Stomach (tissue), 19 donors: ENCODE measurements at places on chromosomes 2 and 18.

DNA sequence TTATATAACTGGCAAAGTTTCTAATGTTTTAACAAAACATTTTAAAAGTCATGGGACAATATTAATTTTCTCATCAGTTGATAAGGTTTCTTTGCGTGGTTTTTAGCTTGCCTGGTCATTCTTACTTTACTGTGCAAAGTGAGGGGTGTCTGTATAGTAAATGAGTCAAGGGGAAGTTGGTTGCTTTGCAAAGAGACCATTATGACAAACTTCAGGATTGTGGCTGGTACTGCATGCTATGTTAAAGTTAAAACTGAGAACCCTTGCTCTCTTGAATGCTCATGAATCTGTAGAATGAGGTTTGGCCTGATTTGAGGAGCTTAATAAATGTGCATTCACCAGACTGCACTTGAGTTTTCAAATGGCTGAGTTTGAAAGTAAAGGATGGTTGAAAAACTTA, 47.0 kb downstream of the COL4A4 start:
- no peak overlapping the region for H3K27ac ChIP-seq
- H3K27me3 ChIP-seq, result no peaks in the 10 kb centered on the region
- H3K4me1 ChIP-seq, result no peaks in the 10 kb centered on the region
- no peaks in the 10 kb centered on the region for H3K36me3 ChIP-seq
- DNase-seq, result no peak

DNA sequence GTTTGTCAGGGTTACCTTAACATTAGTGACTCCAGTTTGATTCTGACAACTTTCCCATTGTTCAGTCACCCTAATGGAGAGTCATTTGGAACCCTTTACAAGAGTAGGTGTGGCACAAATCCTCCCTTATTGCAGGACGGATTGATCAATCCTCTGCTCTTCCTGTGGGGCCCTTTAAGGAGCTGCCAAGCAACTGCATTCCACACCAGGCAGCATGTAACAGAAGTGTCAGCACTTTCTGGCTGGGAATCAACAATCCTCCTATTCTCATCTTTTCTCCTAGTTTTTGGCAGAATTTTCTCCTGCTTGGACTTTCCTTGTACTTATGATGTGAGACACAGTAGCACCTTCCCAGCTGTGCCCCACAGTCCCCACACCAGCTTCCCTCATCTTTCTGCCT, 177.8 kb downstream of the ST6GAL2 start:
- H3K4me3 ChIP-seq, result no peak overlapping the region
- no peak overlapping the region for H3K27ac ChIP-seq
- H3K4me1 ChIP-seq, result no peaks in the 10 kb centered on the region
- H3K27me3 ChIP-seq, result no peaks in the 10 kb centered on the region

DNA sequence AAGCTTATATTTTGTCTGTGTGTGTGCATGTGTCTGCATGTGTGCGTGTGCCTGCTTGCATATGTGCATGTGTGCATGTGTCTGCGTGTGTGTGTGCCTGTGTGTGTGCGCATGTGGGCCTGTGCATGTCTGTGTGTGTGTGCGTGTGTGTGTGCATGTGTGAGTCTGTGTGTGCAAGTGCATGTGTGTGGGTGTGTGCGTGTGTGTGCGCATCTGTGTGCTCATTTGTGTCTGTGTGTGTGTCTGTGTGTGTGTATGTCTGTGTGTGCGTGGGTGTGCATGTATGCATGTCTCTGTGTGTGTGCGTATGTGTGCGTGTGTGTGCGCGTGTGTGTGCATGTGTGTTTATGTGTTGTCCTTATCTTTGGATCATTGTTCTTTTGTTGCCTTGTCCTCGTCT, 56.8 kb downstream of the DSC3 start:
- H3K27me3 ChIP-seq, result no peaks in the 10 kb centered on the region
- no peaks in the 10 kb centered on the region for H3K4me1 ChIP-seq
- H3K36me3 ChIP-seq, result no peaks in the 10 kb centered on the region
- no peak for DNase-seq
- H3K27ac ChIP-seq, result no peak overlapping the region
- no peak overlapping the region for H3K4me3 ChIP-seq

DNA sequence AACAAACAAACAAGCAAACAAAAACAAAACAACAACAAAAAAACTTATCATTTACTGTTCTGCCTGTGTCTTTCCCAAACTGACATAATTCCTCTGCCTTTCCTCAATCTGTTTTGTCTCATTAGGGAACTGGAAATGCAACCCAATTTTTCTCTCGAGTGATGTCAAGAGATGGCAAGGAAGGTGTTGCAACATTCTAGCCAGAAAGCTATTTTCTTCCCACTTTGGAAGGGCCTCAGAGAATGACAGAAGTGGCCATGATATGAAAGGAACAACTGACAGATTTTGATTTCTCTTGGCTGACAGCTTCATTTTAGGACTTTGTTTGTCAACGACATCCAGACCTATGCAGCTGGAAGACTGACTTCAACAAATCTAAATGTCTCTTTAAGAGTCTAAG, 24.7 kb downstream of the RND3 start:
- no peak overlapping the region for H3K27ac ChIP-seq
- no peaks in the 10 kb centered on the region for H3K27me3 ChIP-seq
- no peak for DNase-seq
- no peak overlapping the region for H3K4me3 ChIP-seq

DNA sequence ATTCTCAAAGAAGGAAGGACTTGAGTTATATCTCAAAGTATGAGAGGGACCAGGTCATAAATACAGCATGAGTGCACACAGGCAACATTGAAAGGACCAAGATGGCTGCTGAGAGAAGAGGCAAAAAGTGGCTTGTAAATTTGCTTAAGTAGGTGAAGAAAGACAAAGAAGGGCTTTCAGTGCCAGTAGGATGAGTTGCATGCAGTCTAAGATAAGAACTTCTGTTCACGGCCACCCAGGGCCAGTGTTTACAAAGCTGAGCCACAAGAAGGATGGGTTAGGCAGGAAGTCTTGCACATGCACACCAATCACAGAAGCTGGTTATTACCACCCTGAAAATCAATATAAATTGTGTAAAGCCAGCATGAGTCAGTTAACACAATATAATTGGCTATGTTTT, 3.1 kb upstream of the ABCB11 start:
- peak; percentile 47 for DNase-seq
- H3K27ac ChIP-seq, result no peak overlapping the region
- H3K4me3 ChIP-seq, result no peak overlapping the region
- H3K4me1 ChIP-seq, result no peaks in the 10 kb centered on the region

DNA sequence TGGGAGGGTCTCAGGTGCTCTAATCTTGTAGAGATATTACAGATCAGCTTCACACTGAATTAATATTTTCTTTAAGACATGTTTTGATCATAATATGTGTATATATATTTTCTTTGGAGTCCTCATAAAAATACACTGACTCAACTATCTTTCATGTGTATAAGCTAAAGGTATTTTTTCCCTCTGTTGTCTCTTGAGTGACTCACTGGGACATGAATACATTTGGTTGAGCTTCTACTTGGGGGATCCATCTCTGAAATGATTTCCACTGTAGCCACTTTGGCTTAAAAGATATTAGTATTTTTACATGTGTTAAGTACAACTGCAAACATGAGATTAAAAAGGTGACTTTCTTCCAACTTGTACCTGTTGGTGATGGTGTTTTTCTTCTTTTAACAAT, 140.8 kb downstream of the TTN start:
- no peaks in the 10 kb centered on the region for H3K4me1 ChIP-seq
- H3K4me3 ChIP-seq, result no peak overlapping the region
- DNase-seq, result no peak
- no peaks in the 10 kb centered on the region for H3K36me3 ChIP-seq

GRCh38 chr18:49021433-49022129, 70.8 kb upstream of the SMAD7 start:
- no peak overlapping the region for H3K27ac ChIP-seq
- H3K4me3 ChIP-seq, result no peak overlapping the region
- no peaks in the 10 kb centered on the region for H3K27me3 ChIP-seq
- DNase-seq, result peak; percentile 93
- H3K4me1 ChIP-seq, result no peaks in the 10 kb centered on the region
- no peaks in the 10 kb centered on the region for H3K36me3 ChIP-seq

DNA sequence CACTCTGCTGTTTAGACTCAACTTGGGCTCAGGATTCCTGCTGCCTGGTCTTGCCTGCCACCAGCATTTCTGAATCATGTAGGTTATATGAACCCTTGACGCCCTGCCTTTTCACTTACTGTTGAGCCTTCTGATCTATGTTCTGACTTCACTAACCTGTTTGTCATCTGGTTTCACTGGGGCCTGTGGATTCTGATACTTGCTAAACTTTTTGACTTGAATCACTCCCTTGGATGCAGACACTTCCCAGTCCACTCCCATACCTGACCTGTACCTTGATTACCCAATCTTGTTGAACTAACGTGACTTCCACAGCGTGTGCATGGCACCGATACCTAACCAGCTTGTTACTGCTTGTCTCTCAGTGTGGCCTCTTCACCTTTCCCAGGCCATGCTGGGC, 35.6 kb upstream of the SPAG16 start:
- no peak overlapping the region for H3K4me3 ChIP-seq
- H3K27me3 ChIP-seq, result no peaks in the 10 kb centered on the region
- H3K4me1 ChIP-seq, result no peaks in the 10 kb centered on the region
- no peak overlapping the region for H3K27ac ChIP-seq

- no peaks in the 10 kb centered on the region for H3K4me1 ChIP-seq
- H3K36me3 ChIP-seq, result no peaks in the 10 kb centered on the region
- no peak overlapping the region for H3K27ac ChIP-seq
- H3K4me3 ChIP-seq, result no peak overlapping the region
- H3K27me3 ChIP-seq, result no peaks in the 10 kb centered on the region
These were observed 98.2 kb downstream of the DYSF start for GRCh38 chr2:71551631-71551915.

- no peak for DNase-seq
- no peaks in the 10 kb centered on the region for H3K4me1 ChIP-seq
- H3K4me3 ChIP-seq, result no peak overlapping the region
- H3K27me3 ChIP-seq, result no peaks in the 10 kb centered on the region
- peak overlapping the region; percentile 33 for H3K27ac ChIP-seq
These were observed 199.9 kb downstream of the TGIF1 start for GRCh38 chr18:3649633-3650426.

GRCh38 chr18:49697757-49698524, 115.4 kb downstream of the ACAA2 start:
- no peaks in the 10 kb centered on the region for H3K36me3 ChIP-seq
- no peak overlapping the region for H3K27ac ChIP-seq
- H3K27me3 ChIP-seq, result no peaks in the 10 kb centered on the region
- H3K4me1 ChIP-seq, result no peaks in the 10 kb centered on the region
- DNase-seq, result no peak
- H3K4me3 ChIP-seq, result no peak overlapping the region

DNA sequence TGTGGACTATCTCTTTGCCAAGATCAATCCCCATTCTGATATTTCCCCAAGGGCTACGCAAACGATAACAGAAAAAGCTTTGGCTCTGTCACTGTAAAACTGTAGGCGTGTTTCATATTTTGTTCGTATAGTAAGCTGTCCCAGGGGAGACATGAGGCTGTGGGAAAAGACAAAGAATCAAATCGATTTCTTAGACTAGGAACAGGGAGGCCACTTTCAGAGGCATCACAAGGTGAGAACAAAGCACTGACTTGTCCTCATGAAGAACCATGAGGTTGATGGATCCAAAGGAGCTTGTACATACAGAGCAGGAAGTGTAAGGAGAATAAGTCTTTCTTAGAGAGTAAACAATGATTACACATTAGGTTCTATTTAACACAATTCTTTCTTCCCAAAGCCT, 255.7 kb downstream of the HNMT start:
- H3K36me3 ChIP-seq, result no peaks in the 10 kb centered on the region
- H3K4me1 ChIP-seq, result no peaks in the 10 kb centered on the region
- DNase-seq, result peak; percentile 11

GRCh38 chr18:3603421-3604234, 153.7 kb downstream of the TGIF1 start:
- DNase-seq, result peak; percentile 55
- H3K36me3 ChIP-seq, result no peaks in the 10 kb centered on the region
- H3K27me3 ChIP-seq, result no peaks in the 10 kb centered on the region
- H3K4me1 ChIP-seq, result peaks cover 20% of the 10 kb centered on the region
- peak overlapping the region; percentile 41 for H3K4me3 ChIP-seq

GRCh38 chr18:13568443-13569392, 157.6 kb downstream of the FAM210A start:
- no peaks in the 10 kb centered on the region for H3K36me3 ChIP-seq
- no peaks in the 10 kb centered on the region for H3K4me1 ChIP-seq
- H3K27ac ChIP-seq, result no peak overlapping the region
- no peaks in the 10 kb centered on the region for H3K27me3 ChIP-seq

GRCh38 chr2:236892721-236893120, 193.0 kb upstream of the COPS8 start:
- no peak overlapping the region for H3K27ac ChIP-seq
- DNase-seq, result no peak
- no peaks in the 10 kb centered on the region for H3K36me3 ChIP-seq
- no peak overlapping the region for H3K4me3 ChIP-seq
- H3K27me3 ChIP-seq, result no peaks in the 10 kb centered on the region
- peaks cover 9% of the 10 kb centered on the region for H3K4me1 ChIP-seq

- no peak overlapping the region for H3K4me3 ChIP-seq
- no peaks in the 10 kb centered on the region for H3K36me3 ChIP-seq
- H3K27ac ChIP-seq, result peak overlapping the region; percentile 2
- DNase-seq, result peak; percentile 65
- H3K27me3 ChIP-seq, result no peaks in the 10 kb centered on the region
These were observed 407.3 kb upstream of the LYPD1 start for GRCh38 chr2:133077269-133077822.

- no peak overlapping the region for H3K27ac ChIP-seq
- no peaks in the 10 kb centered on the region for H3K36me3 ChIP-seq
- no peaks in the 10 kb centered on the region for H3K27me3 ChIP-seq
- no peak for DNase-seq
- H3K4me1 ChIP-seq, result no peaks in the 10 kb centered on the region
These were observed 830.6 kb upstream of the POU3F3 start for GRCh38 chr2:104023306-104023705.

DNA sequence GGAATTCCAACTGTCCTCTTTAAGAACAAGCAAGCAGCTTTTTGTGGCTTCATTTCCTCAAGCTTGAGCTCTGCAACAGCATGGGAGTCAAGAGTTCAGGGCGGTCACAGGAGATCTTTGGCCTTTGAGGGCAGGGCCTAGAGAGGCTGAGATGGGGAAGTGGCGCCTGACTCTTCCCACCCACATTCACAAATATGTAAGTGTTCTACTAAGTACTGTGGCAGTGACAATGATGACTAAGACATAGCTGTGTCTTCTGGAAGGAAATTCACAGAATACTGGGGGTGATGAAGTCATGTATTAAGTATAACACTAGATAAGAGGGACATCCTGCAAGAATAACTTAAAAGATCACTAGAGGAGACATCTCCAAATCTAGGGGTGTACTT, 15.0 kb downstream of the RND3 start:
- H3K36me3 ChIP-seq, result peaks cover 46% of the 10 kb centered on the region
- peak; percentile 39 for DNase-seq
- peak overlapping the region; percentile 81 for H3K27ac ChIP-seq

DNA sequence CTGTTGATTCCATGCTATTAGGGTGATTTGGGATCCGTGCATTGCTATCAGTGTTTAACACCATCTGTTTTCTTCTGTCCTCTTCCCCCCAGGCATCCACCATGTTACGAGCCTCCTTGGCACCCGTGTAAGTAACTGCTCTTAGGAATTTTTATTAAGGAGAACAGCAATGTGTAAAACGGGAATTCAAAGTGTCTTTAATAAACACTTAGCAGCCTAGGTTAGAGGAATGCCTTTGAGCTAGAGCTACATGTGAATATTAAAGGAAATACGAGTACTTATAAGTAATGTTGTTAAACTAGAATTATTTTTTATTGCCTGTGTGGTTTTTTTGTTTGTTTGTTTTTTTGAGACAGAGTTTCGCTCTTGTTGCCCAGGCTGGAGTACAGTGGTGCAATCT, 58.1 kb downstream of the ARMC9 start:
- H3K4me3 ChIP-seq, result no peak overlapping the region
- peaks cover 70% of the 10 kb centered on the region for H3K36me3 ChIP-seq
- H3K4me1 ChIP-seq, result no peaks in the 10 kb centered on the region
